ENCODE measurements at places on chromosomes 13 and 19.

DNA sequence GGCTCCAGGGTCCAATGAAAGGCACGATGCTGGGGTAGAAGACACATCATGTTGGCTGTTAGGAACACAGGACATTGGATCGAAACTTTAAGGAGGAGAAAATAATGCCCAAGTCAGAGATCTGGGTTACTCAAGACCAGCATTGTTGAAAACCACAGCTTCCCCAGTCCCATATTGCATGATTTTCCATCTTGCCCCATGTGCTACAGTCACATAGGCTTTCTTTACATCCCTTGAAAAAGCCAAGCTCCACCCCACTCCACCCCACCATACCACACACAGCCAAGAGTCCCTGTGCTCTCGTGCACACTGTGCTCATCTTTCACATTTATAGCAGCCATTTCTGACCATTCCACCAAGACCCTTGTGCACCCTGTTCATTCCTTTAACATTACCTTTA, 636.2 kb downstream of the DIAPH3 start:
- DNase-seq: no peak

- DNase-seq: no peak
Observed at GRCh38 chr19:43318796-43319314, 34.6 kb upstream of the CD177 start.

DNA sequence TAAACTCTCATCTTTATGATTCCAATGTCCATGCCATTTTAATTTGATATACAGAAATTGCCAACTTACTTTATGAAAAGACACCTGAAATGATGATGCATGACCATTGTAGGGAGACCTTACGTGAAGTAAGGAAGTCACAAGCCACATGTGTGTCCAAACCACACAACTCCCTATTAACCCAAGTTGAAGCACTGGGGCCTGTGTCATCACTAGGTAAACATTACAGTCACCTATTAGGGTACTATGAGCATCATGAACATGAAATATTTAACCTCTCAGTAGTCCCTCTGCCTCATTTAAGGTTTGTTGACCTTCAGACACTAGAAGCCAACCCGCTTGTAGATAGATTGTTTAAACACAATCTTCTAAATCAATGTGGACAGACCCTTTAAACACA, 576.9 kb downstream of the IRS2 start:
- DNase-seq: no peak

DNA sequence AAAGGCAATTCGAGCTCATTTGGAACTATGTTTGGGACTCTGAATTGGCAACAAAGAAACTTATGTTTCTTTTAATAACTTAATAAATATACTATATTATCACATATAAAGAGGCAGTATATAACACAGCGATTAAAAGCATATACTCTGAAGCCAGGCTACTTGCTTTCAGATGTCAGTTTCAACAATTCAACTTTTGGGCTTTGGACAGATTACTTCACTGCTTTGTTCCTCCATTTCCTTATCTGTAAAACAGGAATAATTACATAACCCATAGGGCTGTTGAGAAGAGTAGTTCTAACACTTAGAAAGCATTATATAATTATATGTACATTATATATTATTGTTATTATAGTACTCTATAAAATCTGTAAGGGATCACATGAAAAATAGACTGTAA, 107.2 kb downstream of the EDNRB start:
- DNase-seq: no peak

GRCh38 chr19:28596561-28597071, 616.3 kb downstream of the UQCRFS1 start:
- no peak for DNase-seq
